Activated naive CD4-positive, alpha-beta T cell treated with anti-CD3 and anti-CD28 coated beads, Interleukin-2, amount 10 ng/mL, durations not matched to agents 5 hours and 36 hours (primary cell): ENCODE measurements at places on chromosomes 7 and 10. TPM values are rescaled to one million over a fixed set of nuclear protein-coding genes. Genes with fewer than 3 reads are reported as not detected.

Gene DNAJC12
- total RNA-seq = 1.1 TPM

Gene EGR2
- total RNA-seq = 2.8 TPM

Gene PTF1A
- total RNA-seq = not detected

Gene PRF1
- 63.5 TPM for total RNA-seq

Gene RAMP3
- not detected for total RNA-seq

Gene LRRC61
- total RNA-seq = 15.3 TPM

Gene ASL
- 34.0 TPM for total RNA-seq

Gene CPA4
- total RNA-seq = not detected

Gene LRRC18
- not detected for total RNA-seq

Gene MCM10
- total RNA-seq = 35.8 TPM

Gene NEUROG3
- not detected for total RNA-seq

Gene SFTPA1
- total RNA-seq = not detected

Gene MORN4
- 1.5 TPM for total RNA-seq

Gene VWDE
- total RNA-seq = 3.1 TPM

Gene HOXA10
- not detected for total RNA-seq

Gene TRIM56
- 51.8 TPM for total RNA-seq

Gene SPDYE1
- 0.13 TPM for total RNA-seq

Gene CPXM2
- not detected for total RNA-seq

Gene FXYD4
- total RNA-seq = not detected

Gene INHBA
- total RNA-seq = 0.25 TPM

Gene CRYGN
- total RNA-seq = not detected

Gene LAMB4
- not detected for total RNA-seq

Gene HTR7
- total RNA-seq = not detected

Gene SORCS1
- total RNA-seq = not detected

Gene TMEM225B
- total RNA-seq = 0.65 TPM

Gene SEMA4G
- total RNA-seq = 2.4 TPM

Gene ARMC3
- total RNA-seq = not detected
